Left lung (tissue), 14 donors: ENCODE measurements at places on chromosomes 16 and 17. TPM values are rescaled to one million over a fixed set of nuclear protein-coding genes. Genes with fewer than 3 reads are reported as not detected.

Gene TAF1C
- total RNA-seq = 50.0 TPM

Gene MYCBPAP
- total RNA-seq = 2.7 TPM

Gene RDM1
- total RNA-seq = not detected

Gene CCDC78
- 13.7 TPM for total RNA-seq

GRCh38 chr16:89536371-89536770, 24.1 kb upstream of the RPL13 start:
- H3K36me3 ChIP-seq = no peaks in the 10 kb centered on the region
- no peak overlapping the region for H3K27ac ChIP-seq
- peaks cover 20% of the 10 kb centered on the region for H3K4me1 ChIP-seq
- no peak overlapping the region for H3K4me3 ChIP-seq
- H3K27me3 ChIP-seq = no peaks in the 10 kb centered on the region
- DNase-seq = no peak

DNA sequence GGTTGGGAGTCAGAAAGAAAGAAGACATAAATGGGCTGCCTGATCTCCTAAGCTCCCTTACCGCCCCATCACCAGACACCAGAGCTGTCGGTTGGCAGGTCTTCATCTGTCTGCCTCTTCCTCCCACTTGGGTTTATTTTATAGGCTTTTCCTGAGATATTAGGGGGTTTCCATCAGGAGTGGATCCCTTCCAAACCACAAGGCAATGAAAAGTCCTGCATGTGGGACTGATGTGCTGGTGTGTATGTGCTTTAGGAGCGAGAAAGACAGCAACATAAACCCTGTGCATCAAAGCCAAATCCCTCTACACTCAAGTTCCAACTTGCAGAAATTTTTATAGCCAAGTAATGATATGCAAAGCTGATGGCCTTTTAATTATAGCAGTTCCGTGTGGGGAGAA, 389.5 kb downstream of the SLC39A11 start:
- no peak overlapping the region for H3K27ac ChIP-seq
- no peak for DNase-seq
- H3K4me1 ChIP-seq = no peaks in the 10 kb centered on the region
- no peaks in the 10 kb centered on the region for H3K27me3 ChIP-seq
- no peak overlapping the region for H3K4me3 ChIP-seq
- no peaks in the 10 kb centered on the region for H3K36me3 ChIP-seq

DNA sequence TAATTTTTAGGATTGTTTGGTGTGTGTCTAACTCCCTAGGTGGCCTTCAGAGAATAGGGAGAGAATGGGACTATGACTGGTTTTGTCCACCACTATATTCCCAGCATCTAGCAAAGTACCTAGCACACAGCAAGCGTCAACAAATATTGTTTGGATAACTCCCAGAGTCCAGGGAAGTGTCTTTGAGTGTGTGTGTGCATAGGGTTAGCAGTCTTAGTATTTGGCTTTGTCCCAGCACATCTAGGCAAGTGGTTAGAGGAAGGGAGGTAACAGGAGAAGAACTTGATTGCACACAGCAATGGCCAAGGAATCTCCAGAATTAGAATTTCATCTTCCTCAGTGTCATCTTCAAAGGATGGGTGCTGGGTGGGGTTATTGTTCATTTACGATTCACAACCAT, 385.4 kb upstream of the CDH5 start:
- no peaks in the 10 kb centered on the region for H3K27me3 ChIP-seq
- no peaks in the 10 kb centered on the region for H3K36me3 ChIP-seq
- H3K4me1 ChIP-seq = no peaks in the 10 kb centered on the region
- no peak overlapping the region for H3K4me3 ChIP-seq
- H3K27ac ChIP-seq = no peak overlapping the region
